ENCODE measurements at places on chromosomes 11 and 22.
A peak's percentile ranks its signal among the peaks of the same experiment; 100 is the strongest.

DNA sequence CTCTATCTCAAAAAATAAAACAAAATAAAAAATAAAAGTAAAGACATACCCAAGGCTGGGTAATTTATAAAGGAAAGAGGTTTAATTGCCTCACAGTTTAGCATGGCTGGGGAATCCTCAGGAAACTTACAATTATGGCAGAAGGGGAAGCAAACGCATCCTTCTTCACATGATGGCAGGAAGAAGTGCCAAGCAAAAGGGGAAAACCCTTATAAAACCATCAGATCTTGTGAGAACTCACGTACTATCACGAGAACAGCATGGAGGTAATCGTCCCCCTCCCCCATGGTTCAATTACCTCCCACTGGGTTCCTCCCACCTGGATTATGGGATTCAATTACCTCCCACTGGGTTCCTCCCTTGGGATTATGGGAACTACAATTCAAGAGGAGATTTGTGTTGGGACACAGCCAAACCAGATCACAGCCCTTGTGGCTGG is 8.3 kb upstream of the SSTR3 start:
- peak overlapping the region; percentile 55 for H3K4me3 ChIP-seq
- peak overlapping the region; percentile 97 for H3K27ac ChIP-seq
- peaks cover 22% of the 10 kb centered on the region for H3K36me3 ChIP-seq
- H3K27me3 ChIP-seq = no peaks in the 10 kb centered on the region

- peaks cover 18% of the 10 kb centered on the region for H3K36me3 ChIP-seq
- peak overlapping the region; percentile 34 for H3K4me3 ChIP-seq
- H3K4me1 ChIP-seq = peaks cover 48% of the 10 kb centered on the region
Observed at GRCh38 chr22:40401532-40401931, 31.1 kb downstream of the SGSM3 start.

- H3K4me3 ChIP-seq = no peak overlapping the region
- H3K27me3 ChIP-seq = no peaks in the 10 kb centered on the region
- H3K36me3 ChIP-seq = peaks cover 36% of the 10 kb centered on the region
- peaks cover 2% of the 10 kb centered on the region for H3K4me1 ChIP-seq
- H3K27ac ChIP-seq = no peak overlapping the region
- no peak for DNase-seq
Observed at GRCh38 chr22:47175151-47176025, 412.9 kb downstream of the TBC1D22A start.

DNA sequence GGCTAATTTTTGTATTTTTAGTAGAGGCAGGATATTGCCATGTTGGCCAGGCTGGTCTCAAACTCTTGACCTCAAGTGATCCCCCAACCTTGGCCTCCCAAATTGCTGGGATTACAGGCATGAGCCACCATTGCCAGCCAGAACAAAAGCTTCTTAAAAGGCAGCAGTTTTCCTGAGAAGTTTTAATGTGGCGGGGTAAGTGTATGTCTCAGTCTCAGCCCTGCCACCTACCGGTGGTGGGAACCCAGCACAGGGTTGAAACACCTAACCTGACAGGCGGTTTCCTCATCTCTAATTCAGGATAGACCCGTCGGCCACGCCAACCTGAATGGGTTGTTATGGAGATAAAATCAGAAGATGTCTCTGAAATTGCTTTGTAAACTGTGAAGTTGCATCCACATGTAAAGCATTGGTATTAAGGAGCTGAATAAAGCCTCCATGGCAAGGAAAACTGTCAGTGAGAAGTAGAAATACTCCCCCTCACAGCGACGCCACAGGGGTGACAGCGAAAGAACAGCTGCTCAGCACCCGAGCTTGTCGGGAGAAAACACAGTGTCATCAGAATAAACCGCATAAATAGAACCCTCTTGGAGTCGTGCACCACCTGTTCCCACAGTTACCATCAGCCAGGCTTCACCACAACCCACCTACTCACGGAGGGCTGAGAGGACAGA is 165.9 kb upstream of the NCAM1 start:
- no peaks in the 10 kb centered on the region for H3K36me3 ChIP-seq
- no peaks in the 10 kb centered on the region for H3K4me1 ChIP-seq
- no peak for DNase-seq

DNA sequence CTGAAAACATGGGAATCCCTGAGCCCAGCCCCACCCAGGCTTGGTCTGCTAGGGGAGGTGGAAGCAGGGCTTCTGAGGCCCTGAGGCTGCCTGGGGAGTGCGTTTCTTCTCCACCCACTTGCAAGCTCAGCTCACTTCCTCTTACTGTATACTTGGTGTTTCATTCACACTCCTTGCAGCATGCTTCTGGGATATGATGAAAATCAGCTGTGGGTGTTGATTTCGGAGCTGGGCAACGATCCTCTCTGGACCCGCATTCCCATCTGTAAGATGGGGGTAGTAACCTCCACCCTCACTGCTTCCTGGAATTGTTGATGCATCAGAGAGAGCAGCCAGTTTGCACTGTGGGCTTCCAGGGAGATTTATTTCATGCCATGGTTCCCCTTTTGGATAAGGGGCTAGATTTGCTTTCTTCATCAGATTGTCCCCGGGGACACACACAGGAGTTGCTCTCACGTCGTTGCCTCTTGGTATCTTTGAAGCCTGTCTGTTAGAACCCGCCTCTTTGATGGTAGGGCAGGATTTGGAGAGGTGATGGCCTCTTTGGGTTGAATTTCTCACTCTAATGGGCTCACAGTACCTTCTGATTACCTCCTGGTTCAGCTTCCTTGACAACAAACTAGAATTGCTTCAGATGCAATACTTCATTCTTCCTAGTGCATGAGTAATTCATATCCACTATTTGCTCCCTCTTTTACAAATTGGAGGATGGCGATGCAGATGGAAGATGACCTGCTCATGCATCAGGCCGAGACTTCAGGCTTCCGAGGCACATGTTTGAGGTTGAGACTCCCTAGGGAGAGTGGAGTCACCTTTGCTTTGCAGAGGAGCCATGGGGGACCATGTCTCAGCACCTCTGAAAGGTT is 40.4 kb downstream of the BCR start:
- peak overlapping the region; percentile 76 for H3K4me3 ChIP-seq
- DNase-seq = peak; percentile 46
- peaks cover 46% of the 10 kb centered on the region for H3K4me1 ChIP-seq
- H3K27me3 ChIP-seq = no peaks in the 10 kb centered on the region
- H3K27ac ChIP-seq = peak overlapping the region; percentile 46

DNA sequence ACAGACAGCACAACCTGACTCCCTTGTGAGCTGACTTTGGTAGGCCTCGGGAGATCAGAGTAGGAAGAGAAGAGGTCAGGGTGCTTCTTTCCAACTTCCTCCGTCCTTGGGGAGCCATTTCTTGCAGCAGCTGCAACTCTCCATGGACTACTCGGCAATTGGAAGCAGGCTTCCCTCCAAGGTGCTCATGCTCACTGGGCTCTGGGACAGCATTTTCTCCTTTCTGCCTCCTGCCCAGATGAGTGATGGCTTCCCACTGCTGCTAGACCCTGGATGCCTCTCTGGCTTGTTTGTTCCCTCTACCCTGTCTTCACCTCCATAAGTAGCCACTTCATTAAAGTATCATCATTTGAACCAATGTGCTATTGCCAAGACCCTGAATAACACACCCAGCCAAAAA is 8.2 kb upstream of the PRSS23 start:
- H3K27me3 ChIP-seq = peaks cover 4% of the 10 kb centered on the region
- no peaks in the 10 kb centered on the region for H3K36me3 ChIP-seq
- H3K4me1 ChIP-seq = no peaks in the 10 kb centered on the region
